NCI-H2171 (cell line): ENCODE measurements at places on chromosomes 6 and 20.

- DNase-seq: no peak
Observed at GRCh38 chr6:130513770-130514169, 148.0 kb downstream of the TMEM200A start.

- DNase-seq: no peak
Observed at GRCh38 chr6:43231053-43231452, 1.8 kb upstream of the DNPH1 start.

DNA sequence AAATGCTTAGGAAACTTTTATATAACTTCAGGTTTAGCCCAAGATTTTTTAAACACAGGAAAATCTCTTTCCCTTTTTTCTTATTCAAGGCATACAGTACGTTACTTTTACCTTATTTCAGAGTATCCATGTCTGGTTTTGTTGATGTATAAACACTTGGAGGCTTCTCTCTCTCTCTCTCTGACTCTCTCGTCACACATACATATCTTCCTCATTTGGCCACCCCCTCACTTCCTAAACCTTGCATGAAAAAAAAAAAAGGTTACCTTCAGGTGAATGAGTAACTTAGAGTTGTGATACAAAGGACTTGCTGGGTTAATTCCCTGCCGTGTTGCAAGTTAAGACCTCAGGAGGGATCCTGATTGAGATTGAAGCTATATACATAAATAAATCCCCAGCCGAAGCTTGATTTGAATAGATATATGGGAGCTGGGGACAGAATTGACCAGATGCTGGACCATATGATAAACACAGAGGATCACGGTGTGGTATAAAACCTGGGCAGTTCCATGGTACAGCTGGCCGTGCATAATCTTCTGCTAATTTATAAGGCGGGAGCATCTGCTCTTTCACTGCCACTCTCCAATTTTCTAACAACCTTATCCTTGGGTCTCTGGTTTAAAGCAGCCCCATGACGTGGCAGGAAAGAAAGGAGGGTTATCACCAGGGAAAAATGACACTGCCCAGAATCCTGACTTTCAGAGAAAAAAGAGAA lies 55.1 kb upstream of the IL20RA start:
- no peak for DNase-seq

- no peak for DNase-seq
Observed at GRCh38 chr6:21321076-21321475, 272.5 kb upstream of the SOX4 start.

GRCh38 chr20:34066476-34067090 lies 45.5 kb downstream of the EIF2S2 start:
- no peak for DNase-seq

DNA sequence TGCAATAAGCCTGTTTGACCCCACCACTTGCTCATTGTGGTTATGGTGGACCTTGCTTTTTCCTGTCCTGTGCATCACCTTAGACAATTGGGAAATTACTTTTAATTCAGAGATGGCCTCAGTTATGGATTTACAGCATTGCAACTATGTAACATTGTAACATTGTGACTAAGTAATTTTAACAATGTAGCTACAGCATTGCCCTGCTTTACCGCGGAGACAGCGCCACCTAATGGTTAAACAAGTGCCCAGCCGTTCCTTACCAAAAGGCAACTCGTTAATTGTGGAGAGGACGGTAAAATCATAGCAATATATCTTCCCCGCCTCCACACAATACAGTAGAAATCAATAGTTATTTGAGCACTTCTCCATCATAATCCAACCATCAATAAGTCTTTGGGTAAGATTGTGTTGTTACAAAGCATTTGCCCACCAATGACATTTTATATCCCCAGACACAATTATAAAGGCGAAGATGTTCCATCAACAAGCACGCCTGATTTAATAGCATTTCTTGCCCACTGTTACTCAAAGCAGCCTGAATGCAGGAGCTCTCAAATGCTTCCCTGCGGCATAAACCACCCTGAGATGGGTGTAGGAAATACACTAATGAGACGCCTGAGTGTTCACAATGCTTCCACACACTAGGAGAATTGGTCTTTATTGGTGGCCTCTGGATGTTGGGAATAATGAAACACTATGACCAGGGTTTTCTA lies 93.7 kb downstream of the PROKR2 start:
- DNase-seq: peak; percentile 24

DNA sequence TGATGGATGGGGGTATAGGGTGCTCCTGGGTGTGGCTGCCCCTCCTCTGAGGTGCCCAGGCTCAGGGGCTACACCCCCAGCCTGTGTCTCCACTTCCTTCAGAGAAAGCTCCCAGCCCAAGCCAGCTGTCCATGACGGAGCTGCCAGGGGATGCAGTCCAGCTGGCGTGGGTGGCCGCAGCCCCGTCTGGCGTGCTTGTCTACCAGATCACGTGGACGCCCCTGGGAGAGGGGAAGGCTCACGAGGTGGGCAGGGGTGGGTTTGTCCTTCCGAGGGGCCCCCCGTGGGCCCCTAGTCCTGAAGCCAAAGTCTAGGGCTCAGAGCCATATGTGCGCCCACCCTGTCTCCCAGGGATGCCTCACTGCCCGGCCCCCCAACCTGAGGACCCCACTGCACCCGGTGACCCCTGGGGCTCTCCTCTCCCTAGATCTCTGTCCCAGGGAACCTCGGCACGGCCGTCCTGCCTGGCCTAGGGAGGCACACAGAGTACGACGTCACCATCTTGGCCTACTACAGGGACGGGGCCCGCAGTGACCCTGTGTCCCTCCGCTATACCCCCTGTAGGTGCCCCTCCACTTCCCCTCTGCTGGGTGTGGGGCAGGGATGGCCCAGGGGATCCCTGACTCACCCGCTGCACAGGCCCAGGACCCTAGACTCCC lies 19.8 kb downstream of the COL20A1 start:
- DNase-seq: no peak

DNA sequence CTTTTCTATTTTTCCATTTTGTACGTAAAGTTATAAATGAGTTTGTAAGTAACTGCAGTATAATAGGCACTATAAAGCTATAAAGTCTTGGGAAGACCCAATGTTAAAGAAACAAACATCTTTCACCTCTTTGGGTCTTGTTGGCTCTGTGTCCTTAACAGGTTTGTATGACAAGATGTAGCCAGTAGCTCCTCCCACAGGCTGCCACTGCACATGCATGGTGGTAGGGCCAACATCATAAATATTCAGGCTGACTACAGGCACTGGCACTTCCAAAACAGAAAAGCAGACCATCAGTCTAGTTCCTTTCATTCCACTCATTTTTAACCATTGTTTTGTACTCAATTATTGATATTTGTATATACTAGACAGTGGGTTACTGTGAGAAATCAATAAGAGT lies 59.9 kb downstream of the COL12A1 start:
- DNase-seq: no peak

- no peak for DNase-seq
Observed at GRCh38 chr6:84615987-84616386, 148.4 kb downstream of the TBX18 start.

DNA sequence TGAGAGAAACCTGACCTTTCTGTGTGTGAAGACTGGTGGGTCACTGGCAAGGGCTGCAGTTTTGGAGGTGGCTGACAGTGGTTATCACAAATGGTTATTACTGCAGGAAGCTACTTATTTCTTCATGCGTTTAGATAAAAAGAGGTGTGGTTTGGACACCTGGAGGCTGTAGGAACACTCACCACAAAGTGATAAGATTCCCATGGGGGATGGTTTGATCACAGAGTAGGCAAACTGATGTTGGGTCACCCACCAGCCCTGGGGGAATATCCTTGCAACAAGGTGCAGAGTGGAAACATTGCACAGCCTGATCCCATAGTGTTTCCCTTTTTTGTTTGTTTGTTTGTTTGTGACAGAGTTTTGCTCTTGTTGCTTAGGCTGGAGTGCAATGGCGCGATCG lies 33.9 kb upstream of the RNGTT start:
- DNase-seq: no peak
